SJCRH30 (cell line): ENCODE measurements at places on chromosomes 11 and 22. TPM values are rescaled to one million over a fixed set of nuclear protein-coding genes. Genes with fewer than 3 reads are reported as not detected.
A peak's percentile ranks its signal among the peaks of the same experiment; 100 is the strongest.

NXPE4 gene
- total RNA-seq = not detected in 2 replicates

GGTLC2 gene
- total RNA-seq = not detected in 2 replicates

SPTBN2 gene
- total RNA-seq = 4.8 and 8.5 TPM in 2 replicates

CD3E gene
- total RNA-seq = not detected in 2 replicates

SERHL2 gene
- total RNA-seq = 6.9 and 7.2 TPM in 2 replicates

- DNase-seq = no peak
Observed at GRCh38 chr11:69992943-69993694, 85.0 kb upstream of the ANO1 start.

DNA sequence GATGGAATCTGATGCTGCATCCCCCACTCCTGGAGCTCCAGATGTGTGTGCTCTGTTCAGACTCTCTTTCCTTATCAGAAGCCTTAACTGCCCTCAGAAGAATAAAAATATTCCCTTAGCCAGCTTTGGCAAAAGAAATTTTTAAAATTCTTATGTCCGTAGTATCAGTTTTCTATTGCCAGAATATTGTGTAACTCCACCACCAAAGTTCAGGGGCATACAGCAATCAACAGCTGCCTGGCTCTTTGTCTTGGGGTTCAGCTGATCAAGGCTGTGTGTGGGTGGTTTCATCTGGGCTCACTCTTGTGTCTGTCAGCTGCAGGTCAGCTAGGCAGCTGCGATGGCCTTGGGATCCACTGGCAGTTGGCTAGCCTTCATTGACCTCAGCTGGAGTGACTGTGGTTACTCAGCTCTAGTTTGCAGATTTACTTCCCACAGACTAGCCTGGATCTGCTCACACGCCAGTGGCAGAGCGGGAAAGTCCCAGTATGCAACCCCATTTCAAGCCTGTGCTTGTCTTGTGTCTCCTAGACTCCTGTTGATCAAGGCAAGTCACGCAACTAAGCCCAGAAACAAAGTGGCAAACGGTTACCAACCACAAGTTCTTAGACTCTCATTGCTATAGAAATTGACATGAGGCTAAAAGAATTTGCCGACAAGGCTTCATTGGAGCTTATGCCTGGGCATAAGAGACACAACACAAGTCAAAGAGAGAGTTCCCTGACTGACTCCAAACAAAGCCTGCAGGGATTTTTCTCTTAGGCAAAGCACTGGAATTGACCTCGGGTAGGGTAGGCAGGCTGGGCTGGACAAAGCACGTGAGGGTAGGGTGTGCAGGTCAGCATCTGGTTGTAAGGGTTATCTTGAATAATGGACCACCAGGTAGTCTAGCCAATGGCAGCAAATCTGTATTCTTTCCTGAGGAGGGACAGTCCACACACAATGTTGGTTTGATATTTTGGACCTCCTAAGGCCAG, 7.5 kb downstream of the TMEM138 start:
- peak; percentile 52 for DNase-seq

DNA sequence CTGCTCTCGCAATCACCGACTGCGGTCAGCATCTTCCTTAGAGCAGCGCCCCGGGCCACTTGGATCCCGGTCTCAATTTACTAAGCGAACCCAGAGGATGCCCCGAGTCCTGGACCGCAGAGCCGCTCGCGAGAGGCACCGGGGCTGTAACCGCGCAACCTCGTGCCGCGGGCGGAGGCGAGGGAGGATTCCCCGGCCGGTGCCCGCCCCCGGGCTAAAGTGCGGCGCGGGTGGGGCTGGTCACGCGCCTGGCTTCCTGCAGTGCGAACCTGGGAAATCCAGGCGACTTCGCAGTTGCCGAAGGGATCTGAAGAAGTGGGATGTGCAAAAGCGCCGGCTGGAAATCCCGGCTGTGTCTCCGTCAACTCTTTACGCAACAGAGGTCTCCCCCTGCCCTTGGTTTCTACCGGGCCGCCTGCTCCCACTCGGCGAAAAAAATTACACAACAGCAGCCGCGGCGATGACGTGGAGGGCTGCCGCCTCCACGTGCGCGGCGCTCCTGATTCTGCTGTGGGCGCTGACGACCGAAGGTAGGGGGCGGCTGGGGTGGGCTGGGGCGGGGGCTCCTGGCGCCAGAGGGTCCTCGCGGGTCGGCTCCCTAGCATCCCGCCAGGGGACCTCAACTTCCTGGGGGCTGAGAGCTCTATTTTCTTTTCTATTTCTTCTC, at the start of gene NCR3LG1:
TSS of gene NCR3LG1 (plus strand) at position 291 of the 667 bp plus-strand sequence. CDS start at position 461, 170 bp downstream.
- DNase-seq = peak; percentile 28

GRCh38 chr22:49869086-49869830, 15.6 kb downstream of the ZBED4 start:
- DNase-seq = no peak

- DNase-seq = no peak
Observed at GRCh38 chr11:111840143-111840542, 31.2 kb downstream of the ALG9 start.

GRCh38 chr11:17645190-17645970, 74.0 kb upstream of the MYOD1 start:
- DNase-seq = no peak

GRCh38 chr11:73404506-73405145, 28.4 kb downstream of the RELT start:
- DNase-seq = no peak
